Esophagus squamous epithelium (tissue), 5 donors: ENCODE measurements at places on chromosomes 5 and 9.

GRCh38 chr5:59517926-59518585 is 375.5 kb downstream of the PDE4D start:
- DNase-seq: no peak

GRCh38 chr5:173772384-173773059 is 115.6 kb upstream of the CPEB4 start:
- no peak for DNase-seq

GRCh38 chr5:168314735-168315411 is 23.4 kb downstream of the WWC1 start:
- no peak for DNase-seq

GRCh38 chr9:89835666-89836065 is 230.9 kb downstream of the GADD45G start:
- DNase-seq: no peak

- DNase-seq: no peak
Measured at GRCh38 chr5:886716-887325, 5.8 kb downstream of the BRD9 start.

DNA sequence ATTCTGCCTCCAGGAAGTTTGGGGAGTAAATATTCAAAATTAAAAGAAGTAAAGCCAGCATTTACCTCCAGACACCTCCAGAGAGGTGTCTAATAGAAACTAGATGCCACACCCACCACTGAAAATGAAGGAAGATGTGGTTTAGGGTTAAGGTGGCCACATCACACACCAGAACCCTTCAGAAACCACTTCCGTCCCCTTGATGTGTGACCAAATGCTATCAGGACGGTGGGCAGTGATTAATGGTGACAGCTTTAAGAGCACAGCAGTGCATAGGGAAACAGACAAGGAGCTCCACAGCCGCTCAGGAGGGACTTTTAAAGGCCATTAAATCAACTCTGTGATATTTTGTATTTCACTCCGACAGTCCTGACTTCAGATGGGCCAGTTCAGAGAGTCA is 295.2 kb downstream of the BRINP1 start:
- DNase-seq: no peak

DNA sequence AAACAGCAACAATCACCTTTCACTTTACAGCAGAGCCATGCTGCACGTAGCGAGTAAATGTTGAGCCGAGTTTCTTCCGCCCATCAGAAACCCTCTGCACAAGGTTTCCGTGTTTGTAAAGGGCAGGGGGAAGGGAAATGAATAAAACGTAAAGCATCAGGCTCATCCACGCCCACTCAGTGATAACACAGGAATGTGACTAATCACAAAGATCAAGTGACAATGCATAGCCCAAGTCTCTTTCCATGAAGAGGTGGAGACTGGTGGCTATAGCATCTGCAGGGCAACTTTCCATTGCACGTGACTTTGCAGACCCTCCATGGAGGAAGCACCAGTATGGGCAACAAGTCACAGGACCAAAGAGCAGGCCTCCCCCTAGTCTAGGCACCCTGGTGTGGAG is 56.6 kb downstream of the CAMSAP1 start:
- DNase-seq: no peak

GRCh38 chr5:38396766-38397165 is 138.4 kb downstream of the EGFLAM start:
- DNase-seq: no peak

GRCh38 chr5:35319333-35320002 is 89.2 kb upstream of the PRLR start:
- no peak for DNase-seq

GRCh38 chr5:59321642-59322041 is 571.9 kb downstream of the PDE4D start:
- DNase-seq: no peak

DNA sequence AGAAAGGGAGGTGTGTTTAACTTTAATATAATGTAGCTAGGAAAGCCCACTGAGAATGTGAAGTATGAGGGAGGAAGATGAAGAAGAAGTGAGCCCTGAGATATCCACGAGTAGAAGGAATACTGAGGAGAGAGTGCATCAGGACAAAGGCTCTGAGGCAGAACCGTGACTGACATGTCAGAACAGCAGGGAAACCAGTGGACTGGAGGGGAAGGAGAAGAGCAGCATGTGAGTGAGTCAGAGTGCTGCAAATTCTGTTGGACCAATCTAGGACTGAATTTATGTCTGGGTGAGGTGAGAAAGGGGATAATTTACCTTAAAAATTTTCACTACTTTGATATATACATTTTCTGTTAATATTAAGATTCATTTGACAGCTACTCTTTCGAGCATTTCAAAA is 110.3 kb downstream of the ST8SIA4 start:
- DNase-seq: no peak

DNA sequence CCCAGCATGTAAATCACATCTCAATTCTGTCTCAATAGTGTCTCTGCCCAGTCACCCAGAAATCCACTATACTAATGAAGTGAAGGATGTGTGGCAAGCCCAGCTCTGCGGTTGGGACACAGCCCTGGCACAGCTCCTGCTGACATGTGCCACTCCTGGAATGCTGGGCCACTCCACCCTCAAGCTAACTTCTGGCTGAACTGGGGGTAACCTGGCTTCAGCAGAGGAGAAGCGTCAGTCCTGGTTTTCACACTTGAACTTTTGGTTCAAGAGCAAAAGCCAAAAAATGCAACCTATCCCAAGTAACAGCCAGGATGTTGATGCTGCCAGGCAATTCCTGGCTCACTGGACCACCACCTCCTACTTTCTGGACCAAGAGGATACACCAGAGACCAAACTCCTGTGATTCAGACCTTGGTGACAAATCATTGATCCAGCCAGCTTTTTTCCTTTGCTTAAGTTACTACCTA is 86.4 kb downstream of the ARRDC3 start:
- no peak for DNase-seq

GRCh38 chr5:84227236-84227635 is 157.4 kb downstream of the EDIL3 start:
- DNase-seq: no peak

DNA sequence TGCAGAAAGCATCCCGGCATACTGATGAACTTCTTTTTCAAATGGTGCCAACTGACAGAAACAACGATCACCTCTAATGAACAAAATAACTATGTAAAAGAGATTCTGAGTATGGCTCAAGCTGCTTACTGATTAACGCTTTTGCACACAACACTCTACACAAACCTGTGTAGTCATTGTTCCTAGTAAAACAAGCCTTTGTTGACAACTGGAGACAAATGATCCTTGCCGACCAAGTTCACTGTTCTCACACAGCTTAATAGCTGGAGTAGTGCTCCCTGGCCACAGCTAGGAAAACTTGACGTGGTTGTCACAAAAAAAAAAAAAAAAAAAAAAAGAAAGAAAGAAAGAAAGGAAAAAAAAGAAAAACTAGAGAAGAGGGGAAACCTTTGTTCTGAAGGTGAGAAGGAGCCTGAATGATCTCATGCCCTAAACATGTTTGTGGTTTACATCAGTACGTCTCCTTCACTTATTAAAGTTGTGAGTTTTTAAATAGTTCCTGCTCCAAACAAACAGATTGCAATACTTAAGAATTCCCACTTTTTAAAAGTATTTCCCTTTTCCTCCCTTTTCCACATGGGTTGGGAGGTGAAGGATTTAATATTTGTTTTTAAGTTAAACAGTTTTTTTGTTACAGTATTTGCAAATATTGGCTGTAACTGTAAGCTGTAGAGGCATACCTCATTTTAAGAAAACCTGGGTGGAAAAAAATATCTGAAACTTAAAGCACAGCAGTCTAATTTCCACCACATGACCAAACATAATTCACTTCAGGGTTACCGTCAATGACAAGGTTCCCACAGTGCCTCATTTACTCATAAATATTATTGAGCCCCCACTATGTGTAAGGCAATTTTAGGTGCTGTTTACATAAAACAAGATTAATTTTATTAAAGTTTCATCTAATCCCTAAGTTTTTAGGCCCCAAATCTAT is 63.7 kb downstream of the GLIS3 start:
- no peak for DNase-seq

- DNase-seq: no peak
Measured at GRCh38 chr5:179326122-179326927, 18.9 kb downstream of the ADAMTS2 start.

GRCh38 chr5:144478565-144478964 is 307.9 kb downstream of the KCTD16 start:
- no peak for DNase-seq

GRCh38 chr5:51566953-51567352 is 183.7 kb downstream of the ISL1 start:
- no peak for DNase-seq

DNA sequence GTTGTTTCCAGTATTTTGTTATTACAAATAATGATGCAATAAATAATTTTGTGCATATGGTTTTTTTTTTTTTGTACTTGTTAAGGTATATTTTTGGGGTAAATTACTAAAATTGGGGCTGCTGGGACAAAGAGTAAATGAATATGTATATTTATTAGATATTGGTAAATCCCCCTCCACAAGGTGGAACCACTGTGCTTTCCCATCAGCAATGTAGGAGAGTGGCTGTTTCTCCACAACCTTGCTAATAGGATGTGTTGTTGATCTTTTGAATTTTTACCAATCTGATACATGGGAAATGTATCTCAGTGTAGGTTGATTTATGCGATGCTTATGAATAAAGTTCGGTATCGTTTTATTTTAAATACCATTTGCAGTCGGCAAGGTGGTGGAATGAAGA is 118.1 kb downstream of the TRPM3 start:
- no peak for DNase-seq

GRCh38 chr9:113274474-113275156 is 757 bp downstream of the CDC26 start:
- DNase-seq: no peak

DNA sequence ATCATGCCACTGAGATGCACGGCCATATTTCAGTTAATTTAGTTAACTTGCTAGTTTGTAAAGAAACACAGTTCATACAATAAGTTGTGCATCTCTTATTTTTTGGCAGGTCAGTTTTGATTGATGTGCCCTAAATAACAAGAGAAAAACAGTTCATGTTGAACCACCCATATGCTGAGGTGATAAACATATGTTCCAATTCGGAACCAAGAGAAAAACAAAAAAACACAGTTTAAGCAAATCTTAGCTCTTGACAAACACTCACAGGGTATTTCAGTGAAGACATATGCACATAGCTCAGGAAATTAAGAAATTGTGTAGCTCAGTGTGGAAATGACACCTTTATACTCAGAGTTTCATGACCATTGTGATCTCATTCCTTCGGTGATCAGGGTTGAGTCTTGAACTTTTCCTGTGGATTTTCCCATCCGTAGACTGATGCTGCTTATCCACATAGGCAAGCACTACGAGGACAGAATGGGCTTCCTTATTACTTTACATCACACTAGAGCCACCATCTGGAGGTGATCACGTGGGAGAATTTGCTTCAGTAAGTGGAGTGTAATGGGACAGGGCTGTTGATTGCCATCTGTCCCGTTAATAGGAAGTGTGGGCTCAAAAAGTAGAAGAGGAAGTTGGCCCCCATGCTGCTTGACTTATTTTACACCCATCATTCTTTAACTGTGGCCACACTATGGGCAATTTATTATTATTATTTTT is 773.0 kb downstream of the MTRR start:
- no peak for DNase-seq

DNA sequence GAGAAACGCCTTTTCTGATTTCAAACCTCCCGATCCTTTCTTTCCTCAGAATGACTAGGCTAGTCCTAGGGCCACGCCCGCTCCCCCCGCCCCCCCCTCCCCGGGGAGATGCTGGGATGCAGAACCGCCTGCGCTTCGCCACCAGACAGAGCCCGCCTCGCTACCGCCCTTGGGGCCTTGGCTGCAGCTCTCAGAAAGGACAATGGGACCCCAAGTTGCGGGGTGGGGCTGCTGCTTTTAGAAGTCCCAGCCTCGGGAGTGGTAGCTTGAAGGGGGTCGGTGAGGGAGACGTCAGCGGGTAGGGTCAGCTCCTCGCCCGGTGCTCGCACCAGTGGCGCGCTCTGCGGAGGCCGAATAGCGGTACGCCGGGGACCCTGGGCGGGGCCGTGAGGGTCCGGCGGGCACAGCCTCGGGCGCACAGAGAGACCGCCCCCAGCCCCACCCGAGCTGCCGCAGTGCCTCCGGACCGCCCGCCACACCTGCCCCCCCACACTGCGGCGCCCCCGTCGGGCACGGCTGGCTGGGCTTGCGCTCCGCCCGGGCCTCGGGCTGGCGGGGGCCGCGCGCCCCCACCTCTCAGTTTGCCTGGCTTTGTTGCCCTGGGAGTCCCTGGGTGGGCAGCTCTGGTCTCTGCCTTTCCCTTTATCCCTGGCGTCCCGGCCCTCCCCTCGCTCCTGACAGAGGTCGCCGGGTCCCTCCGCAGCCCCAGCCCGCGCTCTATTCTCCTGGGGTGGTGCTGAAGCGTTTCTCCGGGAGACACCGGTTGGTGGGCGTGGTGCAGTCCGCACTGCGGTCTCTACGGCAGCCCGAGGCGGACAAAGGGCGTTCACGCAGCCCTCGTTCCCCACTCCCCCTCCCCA is 1.2 kb downstream of the MAP1B start:
- DNase-seq: no peak

DNA sequence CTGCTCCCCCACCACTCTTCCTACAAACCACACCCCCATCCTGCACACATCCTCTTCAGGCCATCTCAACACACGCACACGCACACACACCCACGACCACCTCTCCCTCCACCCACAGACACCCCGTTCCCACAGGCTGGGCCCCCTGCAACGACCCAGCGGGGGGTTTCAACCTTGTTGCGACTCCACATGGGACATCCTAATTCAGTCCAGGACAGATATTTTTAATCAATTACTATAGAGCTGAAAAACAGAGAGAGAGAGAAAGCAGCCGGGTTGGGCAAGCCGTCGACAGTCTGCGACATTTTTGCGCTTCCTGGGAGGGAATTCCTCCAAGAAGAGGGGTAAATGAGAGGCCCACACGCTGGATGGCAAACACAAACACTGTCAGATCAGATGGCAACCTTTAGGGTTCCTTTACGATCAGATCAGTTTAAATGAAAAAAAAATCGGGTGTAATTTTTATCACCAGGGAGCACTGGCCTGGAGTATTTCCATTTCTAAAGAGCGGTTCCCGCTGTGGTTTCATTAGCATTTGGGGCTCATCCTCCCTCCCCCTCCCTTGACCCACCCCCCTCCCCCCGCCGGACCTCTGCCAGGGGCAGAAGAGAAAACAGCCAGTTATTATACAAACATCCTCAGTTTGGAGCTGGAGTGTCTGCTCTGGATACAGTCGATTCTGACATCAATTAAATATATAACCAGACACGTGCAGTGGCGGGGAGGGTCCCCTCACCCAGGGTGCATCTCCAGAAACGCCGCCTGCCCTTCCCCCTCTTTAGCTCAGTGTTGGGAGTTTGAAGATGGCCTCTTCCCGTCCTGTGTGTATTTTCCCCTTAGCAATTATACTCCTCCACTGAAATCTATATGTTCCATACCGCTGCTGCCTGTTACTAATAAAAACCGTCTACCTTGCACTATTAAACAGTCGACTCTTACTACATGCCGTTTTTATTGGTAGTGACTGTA is 2.3 kb upstream of the IRX2 start:
- DNase-seq: no peak

GRCh38 chr5:81785322-81785721 is 34.4 kb upstream of the SSBP2 start:
- no peak for DNase-seq

- DNase-seq: no peak
Measured at GRCh38 chr5:79971156-79971555, 19.9 kb downstream of the MTX3 start.
